ENCODE measurements at places on chromosomes 1 and 21.

DNA sequence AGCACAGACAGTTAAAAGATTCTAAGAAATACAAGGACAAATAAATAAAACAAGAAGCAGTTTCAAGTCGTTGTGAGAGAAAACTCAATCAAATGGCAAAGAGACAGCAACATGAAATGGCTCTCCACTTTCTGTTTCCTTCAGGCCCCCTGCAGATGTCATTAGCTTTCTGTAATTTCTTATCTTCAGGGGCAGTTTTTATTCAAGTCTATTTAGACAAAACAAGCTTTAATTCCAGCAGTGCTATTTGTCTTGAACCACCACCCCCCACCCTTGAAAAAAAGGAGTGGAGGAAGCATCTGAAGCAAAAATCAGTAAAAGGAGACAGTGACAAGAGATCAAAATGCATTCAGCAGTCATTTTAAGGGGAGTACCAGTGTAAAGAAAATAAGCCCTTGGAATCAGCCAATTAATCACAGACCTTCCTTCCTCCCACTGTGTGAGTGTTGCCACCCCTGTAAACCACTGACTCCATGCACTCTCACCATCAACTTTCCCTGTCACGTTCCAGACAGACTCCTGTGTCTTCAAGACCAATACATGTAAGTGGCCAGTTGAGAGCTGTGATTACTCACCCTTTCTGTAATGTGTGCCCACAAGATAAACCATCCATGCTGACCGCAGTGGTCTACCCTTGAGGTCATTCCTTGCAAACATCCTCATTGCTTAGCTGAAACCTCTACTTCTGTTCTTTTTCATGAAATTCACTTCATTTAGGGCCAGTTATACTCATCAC, 136.1 kb upstream of the HOOK1 start:
- no peak for DNase-seq

DNA sequence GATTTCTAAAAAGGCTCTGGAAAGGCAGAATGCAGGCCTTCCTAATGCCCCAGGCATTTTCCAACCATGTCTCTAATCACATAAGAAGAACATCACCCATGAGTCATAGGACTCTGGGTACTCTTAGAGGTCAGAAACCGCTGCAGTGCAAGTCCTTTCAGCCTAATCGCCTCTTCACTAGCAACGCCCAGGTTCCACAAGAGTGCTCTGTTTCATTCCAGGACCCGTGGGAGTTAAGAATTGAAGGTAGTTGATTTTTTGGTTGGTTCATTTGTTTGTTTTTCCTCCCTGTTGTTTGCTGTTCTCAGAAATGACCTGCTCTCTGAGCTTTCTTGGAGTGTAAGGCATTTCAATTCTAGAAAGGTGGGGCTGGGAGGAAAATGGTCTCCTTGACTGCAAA, 123.2 kb downstream of the NR5A2 start:
- DNase-seq: no peak

DNA sequence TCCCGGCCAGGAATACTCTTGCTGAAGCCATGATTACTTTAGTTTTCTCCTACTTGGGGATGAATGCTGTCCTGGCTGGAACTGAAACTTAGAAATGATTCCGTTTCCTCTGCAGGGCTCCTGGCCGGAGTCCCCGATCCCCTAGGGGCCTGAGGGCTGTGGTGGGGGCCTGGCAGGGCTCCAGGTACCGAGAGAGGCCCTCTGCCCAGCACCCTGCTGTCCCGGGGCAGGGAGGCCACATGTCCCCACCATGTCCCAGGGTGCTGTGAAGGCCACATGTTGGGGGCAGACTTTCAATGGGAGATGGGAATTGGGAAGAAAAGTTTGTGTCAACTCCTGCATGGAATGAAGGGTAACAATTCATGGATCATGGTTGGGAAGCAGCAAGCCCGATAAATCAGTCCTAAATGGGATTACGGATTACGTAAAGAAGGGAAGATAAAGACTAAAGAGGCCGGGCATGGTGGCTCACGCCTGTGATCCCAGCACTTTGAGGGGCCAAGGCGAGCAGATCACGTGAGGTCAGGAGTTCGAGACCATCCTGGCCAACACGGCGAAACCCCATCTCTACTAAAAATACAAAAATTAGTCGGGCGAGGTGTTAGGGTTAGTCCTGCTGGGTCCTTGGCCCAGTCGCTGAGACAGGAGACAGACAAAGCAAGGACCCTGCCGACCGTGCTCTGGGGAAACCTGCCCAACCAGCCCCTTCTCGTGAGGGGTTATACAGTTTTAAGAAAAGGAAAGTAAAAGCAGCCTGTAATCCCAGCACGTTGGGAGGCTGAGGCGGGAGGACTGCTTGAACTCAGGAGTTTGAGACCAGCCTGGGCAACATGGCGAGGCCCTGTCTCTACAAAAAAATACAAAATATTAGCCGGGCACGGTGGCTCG, 37.6 kb downstream of the MORN1 start:
- no peak for DNase-seq

GRCh38 chr1:25817840-25818501, 1.8 kb upstream of the MTFR1L start:
- no peak for DNase-seq

GRCh38 chr1:237003516-237003915, 725 bp downstream of the MT1HL1 start:
- no peak for DNase-seq
